ENCODE measurements at places on chromosomes 2 and 18. TPM values are rescaled to one million over a fixed set of nuclear protein-coding genes. Genes with fewer than 3 reads are reported as not detected.

The KRTCAP3 gene
- total RNA-seq = 9.9 TPM

The DOK6 gene
- not detected for total RNA-seq

The ANKRD29 gene
- not detected for total RNA-seq

The TCF23 gene
- not detected for total RNA-seq

The RETSAT gene
- total RNA-seq = 23.3 TPM

The MTCL1 gene
- 0.14 TPM for total RNA-seq

The PSMA8 gene
- total RNA-seq = 3.6 TPM

GRCh38 chr2:3139906-3140305 lies 237.7 kb downstream of the EIPR1 start:
- DNase-seq = no peak

DNA sequence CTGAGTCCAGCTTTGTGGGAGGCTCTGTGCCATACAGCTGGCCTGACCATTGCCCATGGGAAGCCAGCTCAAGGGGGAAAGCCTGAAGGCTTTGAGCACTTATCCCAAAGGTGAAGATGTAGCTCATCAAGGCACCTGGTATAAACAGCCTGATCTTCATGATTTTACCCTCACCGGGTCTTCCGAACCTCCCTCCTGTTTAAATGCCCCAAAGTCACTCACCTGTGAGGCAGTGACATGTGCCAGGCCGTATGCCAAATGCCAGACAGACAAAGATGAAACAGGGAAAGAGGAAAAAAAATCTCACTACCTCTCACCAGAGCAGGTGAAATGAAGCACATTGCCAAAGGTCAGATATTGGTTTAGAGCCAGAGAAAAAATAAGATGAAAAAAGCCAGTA lies 62.8 kb upstream of the ITSN2 start:
- no peak for DNase-seq

DNA sequence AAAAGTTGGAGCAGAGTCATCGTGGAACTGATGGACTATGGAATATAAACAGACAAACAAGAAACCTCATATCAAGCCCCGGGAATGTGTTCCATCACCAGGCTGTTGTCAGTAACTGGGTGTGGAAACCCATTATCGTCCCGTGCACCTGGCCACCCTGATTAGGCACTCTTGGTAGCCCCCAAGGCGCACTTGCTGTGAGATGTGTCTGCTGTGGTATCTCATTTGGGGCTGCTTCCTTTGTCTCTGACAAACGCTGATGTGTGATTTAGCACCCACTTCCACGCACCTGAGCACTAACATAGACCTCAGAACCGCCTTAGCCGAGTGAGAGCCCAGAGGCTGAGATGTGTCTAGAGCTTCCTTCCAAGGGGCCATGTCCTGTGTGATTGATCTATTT lies 96.3 kb downstream of the PRPF40A start:
- no peak for DNase-seq

- no peak for DNase-seq
Measured at GRCh38 chr18:57555134-57555533, 31.4 kb downstream of the FECH start.

- no peak for DNase-seq
Measured at GRCh38 chr2:221422516-221423209, 149.4 kb downstream of the EPHA4 start.

DNA sequence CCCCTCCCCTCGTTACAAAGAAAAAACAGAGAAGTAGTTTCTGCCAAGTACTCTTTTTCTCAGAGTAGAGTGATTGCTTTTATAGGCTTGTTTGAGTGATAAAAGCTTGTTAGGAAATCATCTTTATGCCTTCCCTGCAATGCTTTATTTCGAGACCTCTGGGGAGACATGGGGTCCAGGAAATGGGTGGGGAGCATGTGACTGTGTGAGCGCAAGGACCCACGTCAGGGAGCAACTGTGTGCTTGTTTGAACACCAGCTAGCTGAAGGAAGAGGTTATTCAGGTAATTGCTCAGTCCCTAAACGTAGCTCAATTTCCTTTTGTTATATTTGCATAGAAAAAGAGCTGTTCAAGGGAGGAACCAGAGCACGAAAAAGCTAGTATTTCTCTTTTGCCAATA lies 187.3 kb downstream of the FAM210A start:
- peak; percentile 32 for DNase-seq

- no peak for DNase-seq
Measured at GRCh38 chr2:71827524-71827901, 320.1 kb downstream of the CYP26B1 start.

GRCh38 chr2:220334871-220335590 lies 707.6 kb downstream of the SLC4A3 start:
- DNase-seq = no peak

DNA sequence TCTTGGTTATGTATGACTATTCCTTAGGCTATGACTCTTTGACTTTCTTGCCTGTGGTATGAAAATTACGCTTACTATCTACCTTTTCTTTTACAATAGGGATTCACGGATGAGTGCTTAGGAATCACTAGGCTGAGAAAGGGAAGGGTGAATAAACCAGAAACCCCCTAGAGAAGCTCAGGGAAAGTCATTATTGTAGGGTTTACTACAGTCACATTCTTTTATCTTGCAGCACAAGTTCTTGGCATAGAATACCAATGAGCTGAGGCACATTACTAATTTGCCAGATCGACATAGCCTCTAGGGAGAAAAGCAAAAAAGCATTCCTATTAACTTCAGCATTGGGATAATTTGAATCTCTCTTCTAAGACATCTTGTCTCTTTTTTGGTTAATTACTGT lies 103.3 kb downstream of the ST6GAL2 start:
- DNase-seq = no peak

GRCh38 chr18:56462276-56462675 lies 176.1 kb downstream of the TXNL1 start:
- DNase-seq = no peak

GRCh38 chr18:24491927-24492834 lies 31.7 kb downstream of the HRH4 start:
- DNase-seq = peak; percentile 9

- no peak for DNase-seq
Measured at GRCh38 chr2:42673989-42674579, 89.9 kb downstream of the OXER1 start.

DNA sequence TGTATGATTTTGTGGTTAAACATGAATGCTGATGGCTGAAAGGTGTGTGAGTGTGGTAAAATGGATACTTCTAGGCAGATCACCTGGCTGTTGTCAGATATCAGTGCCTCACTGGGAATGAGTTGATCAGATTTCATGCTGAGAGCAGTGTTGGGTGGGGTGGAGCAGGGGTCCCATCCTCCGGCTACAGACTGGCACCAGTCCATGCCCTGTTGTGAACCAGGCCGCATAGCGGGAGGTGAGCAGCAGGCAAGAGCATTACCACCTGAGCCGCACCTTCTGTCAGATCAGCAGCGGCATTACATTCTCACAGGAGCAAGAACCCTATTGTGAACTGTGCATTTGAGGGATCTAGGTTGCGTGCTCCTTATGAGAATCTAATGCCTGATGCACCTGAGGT lies 78.7 kb downstream of the GLI2 start:
- DNase-seq = no peak

- DNase-seq = no peak
Measured at GRCh38 chr2:237217995-237218616, 132.4 kb downstream of the COPS8 start.

DNA sequence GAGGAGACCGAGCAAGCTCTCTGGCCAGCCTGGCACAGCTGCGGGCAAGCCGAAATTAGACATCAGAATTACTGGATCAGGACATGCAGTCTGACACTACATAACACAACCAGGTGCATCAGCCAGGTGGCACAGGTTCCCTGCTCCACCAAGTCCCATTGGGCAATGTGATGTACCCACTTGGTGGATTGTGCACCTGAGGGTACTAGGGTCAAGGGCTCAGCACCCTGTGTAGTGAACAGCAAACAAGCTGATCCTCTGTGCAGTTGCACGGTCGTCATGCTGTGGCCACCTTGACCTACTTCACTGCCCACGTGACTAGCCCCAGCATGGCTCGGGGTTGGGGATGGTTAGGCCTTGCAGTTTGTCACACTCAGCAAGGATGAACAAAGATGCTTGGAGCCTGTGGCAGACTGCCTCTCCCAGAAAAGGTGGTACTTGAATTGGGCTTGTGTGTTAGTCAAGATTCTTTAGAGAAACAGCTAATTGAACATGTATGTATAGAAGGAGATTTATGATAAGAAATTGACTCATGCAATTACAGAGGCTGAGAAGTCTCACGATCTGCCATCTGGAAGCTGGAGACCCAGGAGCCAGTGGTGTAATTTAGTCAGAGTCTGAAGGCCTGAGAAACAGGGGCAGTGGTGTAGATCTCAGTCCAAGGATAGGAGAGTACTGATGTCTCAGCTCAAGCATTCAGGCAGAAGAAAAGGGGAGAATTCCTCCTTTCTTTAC lies 71.4 kb upstream of the TMEM87B start:
- no peak for DNase-seq

DNA sequence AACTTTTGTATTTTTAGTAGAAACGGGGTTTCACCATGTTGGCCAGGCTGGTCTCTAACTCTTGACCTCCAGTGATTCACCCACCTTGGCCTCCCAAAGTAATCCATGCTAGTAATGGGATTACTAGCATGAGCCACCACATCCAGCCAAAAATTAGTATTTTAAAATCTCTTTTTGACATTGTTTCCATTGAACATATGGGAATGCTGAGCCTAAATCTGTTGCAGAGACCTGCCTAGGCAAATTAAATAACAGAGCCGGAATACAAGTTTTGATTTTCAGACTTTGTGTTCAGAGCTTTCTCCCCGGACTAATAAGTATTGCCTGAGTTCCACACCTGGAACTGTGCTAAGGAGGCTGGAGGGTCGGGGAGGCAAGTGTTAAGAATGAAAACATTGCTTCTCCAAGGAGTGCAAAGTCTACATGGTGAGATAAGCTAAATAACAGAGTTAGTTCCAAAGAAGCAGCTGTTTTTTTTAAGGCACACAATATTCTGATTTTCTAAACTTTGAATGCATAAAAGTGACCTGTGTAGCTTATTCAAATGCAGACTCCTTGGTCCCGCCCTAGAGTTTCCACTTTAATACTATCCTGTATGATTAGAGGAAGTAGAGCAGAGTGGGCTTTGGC lies 150.6 kb upstream of the CELF4 start:
- DNase-seq = no peak

- DNase-seq = no peak
Measured at GRCh38 chr2:186575302-186575701, 14.6 kb upstream of the ITGAV start.

GRCh38 chr18:6624271-6624660 lies 105.2 kb upstream of the ARHGAP28 start:
- no peak for DNase-seq

DNA sequence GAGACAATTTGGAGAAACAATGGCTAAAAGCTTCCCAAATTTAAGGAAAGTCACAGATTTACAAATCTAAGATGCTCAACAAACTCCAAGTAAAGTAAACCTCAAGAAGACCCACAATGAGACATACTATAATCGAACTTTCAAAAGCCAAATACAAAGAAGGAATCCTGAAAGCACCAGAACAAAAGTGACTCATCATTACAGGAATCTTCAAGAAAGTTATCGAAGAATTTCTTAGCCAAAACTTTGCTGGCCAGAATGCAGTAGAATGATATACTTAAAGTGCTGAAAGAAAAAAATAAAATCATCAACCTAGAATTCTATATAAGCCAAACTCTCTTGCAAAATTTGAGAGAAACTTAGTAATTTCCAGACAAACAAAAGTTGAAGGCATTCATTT lies 106.5 kb upstream of the TMEM200C start:
- no peak for DNase-seq

- DNase-seq = no peak
Measured at GRCh38 chr2:58641001-58641400, 399.9 kb upstream of the FANCL start.

DNA sequence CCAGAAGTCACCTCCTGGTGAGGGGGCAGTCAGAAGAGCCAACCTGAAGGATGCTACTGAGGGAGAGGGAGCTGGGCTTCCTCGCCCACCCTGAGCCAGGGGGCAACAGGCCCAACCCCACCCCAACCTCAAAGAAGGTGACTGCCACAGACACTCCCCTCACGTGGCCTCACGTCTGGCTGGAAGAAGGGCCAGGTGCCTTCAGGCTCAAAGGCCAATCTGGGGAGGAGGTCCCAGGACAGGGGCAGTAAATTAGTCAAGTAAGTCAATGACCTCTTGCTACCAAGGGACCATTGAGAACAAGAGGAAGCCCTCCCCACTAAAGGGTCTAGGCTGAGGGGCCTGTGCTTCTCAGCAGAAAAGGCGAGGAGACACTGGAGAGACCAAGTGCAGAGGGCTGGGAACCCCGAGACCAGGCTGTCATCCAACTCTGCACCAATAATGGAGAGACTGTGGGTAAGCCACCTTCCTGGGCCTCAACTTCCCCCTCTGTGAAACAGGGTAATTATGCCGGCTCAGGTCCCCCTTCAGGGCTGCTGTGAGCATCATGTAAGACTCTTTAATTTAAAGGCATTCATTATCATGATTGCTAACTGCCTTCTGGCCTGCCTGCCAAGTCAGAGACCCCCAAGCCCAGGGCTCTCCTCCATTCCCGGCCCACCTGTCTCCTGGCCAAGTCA lies 20.2 kb upstream of the TNS1 start:
- no peak for DNase-seq
